ENCODE measurements at places on chromosomes 7 and 10.

DNA sequence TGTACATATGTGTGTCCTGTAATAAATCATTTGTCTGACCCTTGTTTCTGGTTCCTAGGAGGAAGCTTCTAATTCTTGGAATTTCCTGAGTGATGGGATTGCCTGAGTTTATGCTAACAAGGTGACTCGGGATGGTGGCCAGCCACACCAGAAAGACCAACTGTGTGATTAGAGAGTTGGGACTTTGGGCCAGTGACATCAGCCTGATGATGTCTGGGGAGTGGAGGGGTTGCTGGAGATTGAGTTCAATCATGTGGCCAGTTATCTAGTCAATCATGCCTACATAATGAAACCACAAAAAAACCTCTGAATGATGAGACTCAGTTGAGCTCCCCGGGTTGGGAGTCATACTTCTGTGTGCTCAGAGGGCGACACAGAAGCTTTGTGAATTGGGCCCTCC lies 23.5 kb upstream of the CARD11 start:
- DNase-seq, result peak; percentile 36

DNA sequence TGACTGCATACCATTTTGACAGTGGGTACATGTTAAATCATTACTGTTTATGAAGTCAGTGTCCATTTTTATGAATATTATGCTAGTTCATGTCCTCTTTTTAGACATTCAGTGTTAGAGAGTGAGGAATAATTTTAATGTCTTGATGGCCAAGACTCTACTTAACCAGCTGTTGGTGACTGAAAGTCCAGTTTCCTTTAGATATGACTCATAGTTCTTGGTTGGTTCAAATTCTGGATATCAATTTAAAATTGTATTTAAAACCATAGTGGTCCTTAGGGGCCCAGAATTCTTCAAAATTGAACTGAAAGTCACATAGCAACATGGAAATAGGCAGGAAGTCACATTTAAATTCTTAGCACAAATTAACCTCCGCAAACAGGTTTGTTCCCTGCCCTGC lies 196.5 kb upstream of the PRPS1L1 start:
- no peak for DNase-seq

DNA sequence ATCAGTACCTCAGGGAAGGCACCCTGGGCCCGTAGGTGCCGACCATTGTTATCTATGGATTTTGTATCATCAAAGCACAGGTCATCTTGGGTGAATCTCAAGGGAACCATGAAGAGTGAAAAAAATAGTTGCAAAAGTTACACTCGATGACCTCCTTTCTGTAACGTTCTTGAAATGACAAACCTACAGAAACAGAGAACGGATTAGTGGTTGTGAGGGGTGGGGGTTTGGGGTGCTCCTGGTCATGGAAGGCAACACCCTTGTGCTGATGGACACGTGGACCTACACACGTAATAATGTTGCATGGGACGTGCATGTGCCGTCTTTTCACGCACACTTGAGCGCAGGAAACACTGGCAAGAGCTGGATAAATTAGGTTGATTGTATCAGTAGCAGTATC lies 655.9 kb downstream of the SDK1 start:
- no peak for DNase-seq

- no peak for DNase-seq
Observed at GRCh38 chr10:119737823-119738222, 12.0 kb downstream of the INPP5F start.

GRCh38 chr7:38660427-38661099 lies 29.4 kb upstream of the AMPH start:
- peak; percentile 18 for DNase-seq

DNA sequence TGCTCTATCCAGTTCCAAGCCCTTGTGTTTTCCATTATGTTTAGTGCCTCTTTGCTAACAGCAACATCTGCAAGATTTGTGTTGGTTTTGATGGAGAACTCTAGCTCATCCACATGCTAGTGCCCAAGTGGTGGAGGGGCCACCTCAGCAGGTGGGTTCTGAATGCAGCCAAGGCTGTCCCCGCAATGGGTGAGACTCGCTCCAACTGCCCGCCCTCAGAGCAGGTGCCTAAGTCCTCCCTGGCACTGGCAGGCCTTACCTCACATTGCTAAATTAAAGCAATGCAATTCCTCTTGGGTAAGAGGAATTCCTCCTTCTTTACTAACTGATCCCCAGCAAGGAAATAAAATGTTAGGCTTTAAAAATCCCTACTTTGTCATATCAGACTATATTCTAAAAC lies 146.8 kb downstream of the ADCY1 start:
- no peak for DNase-seq

DNA sequence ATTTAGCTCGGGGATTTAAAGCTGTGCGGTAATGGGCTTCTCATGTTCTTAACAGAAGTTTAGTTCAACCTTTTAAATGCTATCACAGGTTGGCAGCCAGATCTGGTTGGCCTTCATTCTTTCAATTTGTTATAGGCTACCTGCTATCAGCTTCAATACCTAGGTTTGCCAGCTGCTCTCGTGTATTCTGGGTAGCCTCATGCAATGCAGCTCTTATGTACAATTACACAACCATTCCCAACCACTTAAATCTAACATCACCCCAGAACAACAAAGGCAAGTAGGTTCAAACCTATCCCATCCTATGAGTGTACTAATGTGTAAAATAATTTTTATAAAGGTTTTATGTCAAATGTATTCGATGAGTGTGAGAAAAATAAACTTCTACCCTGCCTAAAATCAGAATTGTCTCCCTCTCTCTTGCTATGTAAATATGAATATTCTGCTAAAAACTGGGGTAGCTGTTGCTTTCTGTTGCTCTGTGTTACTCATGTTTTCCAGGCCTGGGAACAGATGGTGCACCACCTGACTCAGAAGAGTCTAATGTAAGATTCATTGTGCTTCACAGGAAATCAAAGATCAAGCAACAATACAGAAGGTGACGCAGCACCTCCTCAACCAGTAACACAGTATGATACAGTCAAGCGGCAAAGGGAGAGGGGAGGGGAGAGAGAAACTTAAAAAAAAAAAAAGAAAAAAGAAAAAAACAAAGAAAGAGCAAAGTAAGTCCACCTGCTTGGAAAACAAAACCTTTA lies 188.6 kb downstream of the ETV1 start:
- DNase-seq, result peak; percentile 3

GRCh38 chr7:105675934-105676371 lies 94.7 kb upstream of the EFCAB10 start:
- DNase-seq, result peak; percentile 66

GRCh38 chr10:89206402-89207180 lies 526 bp downstream of the CH25H start:
- DNase-seq, result peak; percentile 49

Measured in CD4-positive, alpha-beta T cell treated with Interleukin-6 at 100 ng/mL for 8 hours (primary cell).